ENCODE measurements at places on chromosomes 16 and 17.

DNA sequence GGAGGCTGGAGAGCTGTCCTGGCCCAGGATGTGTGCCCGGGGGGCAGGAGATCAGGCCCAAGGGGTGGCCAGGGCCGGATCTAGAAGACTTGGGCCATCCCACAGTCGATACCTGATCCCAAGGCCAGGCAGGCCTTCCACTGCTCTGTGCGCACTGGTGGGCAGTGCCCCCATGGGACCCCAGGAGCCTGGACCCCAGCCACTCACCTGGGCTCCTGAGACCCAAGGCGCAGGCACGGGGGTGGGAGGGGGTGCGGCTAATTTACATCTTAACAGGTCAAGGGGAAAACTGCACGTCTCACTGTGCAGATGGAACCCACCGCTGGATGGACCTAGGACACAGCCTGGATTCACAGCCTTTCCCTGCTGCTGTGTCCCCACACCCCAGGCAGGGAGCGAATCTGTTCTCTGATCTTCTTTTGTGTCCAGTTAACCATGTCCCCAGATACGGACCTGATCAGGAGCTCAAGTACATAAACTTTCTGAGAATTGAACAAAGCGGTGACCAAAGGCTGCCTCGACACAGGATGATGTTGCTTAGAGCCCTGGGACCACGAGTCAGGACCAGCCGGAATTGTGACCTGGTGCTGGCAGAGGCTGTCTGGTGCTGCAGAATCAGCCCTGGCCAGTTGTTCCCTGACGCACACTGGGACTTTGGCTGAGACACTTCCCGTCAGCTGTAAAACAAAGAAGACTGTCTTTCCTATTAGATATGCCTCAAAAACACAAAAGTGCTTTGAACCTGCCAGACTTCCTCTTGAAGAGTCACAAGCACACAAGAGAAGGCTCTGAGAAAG, 60.6 kb downstream of the TNFRSF13B start:
- peak; percentile 97 for DNase-seq

DNA sequence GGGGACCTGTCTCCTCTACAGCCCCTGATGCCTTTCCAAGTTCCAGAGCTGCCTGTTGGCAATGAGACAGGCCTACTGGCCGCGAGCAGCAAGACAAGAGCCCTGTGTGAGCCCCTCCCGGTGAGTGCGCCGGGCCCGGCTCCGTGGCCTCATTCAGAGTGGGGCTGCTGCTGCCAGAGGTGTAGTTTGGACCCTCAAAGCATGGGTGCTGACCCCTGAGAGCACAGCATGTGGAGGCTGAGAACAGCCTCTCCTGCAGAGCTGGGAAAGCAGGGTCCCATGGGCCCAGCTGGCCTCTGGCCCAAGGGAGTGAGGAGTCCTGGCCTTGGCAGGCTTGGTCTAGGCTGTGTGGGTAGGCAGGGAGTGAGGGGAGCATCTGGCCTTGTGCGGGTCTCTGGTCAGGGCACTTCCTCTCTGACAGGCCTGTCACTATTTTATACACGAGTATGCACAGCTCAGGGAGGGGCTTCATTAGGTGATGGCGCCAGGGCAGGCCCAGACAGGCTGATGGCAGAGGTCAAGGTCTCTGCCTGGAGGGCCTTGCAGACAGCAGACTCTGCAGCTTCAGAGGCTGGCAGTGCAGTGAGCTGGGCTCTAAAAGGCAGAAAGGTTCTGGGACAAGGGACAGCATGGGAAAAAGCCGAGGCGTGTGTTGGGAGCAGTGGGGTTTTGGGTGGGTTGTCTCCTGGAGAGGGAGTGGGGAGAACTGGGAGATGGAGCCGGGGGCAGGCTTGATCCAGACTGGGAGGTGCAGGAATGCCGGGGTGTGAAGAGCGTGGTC, 43.4 kb downstream of the ADCY7 start:
- DNase-seq, result no peak

DNA sequence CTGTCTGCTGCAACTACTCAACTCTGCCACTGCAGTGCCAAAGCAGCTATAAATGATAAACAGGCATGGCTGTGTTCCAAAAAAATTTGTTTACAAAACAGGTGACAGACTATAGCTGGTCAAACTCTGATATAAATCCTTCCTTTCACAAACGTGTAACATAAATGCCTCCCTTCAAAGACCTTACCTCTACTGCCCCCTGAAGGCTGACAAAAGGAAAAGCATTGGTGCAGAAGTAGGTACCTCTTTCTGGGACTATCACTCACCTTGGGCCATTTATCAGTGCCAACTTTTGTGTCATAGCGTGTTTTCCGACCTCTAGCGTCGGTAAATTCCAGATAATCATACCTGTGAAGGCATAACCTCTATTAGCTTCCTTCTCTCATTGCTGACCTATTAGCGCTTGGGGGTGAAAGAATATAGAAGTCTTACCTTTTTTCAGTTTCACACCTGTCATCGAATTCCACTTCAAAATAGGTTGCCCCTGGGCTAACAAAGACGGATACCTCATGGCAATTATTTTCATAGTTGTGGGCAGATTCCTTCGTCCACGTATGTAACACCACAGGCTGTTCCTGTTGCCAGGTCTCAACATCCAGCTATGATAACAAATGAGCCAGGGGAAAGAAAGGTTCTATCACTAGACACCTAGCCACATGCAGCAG, 67.9 kb downstream of the ZZEF1 start:
- peak; percentile 11 for DNase-seq

DNA sequence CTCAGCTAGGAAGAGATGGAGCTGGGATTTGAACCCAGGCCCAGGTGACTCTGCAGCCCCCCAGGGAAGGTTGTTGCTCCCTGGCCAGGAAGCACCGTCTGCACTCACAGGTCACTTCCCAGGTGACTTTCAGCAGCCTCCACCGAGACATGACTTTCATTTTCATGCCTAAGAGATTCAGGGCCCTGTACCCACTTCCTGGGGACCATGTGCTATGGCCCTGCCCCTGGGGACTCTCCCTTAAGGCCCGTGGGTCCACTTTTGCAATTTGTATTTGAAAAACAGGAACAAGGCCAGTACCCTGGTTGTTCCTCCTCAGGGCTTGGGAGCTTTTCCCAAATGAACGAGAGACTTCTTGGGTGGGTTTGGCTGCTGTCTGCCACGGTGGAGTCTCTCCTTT, 191.0 kb downstream of the IRF8 start:
- DNase-seq, result no peak

DNA sequence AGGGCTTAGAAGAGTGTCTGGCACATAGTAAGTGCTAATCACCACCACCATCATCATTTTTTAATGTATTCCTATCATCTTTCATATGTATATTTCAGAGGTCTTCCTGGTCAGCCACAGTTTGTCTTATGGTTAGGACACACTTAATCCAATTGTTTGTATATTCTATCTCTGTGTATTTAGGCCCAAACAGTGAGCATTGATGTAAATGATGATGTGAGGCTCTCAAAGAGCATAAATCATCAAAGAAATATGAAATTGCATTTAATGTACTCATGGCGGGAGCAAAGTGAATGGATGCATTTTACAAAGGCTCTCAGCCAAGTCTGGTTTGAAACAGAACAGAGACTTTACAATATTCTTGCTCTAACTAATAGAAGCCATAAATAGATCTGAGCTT, 24.1 kb upstream of the MPHOSPH6 start:
- no peak for DNase-seq

DNA sequence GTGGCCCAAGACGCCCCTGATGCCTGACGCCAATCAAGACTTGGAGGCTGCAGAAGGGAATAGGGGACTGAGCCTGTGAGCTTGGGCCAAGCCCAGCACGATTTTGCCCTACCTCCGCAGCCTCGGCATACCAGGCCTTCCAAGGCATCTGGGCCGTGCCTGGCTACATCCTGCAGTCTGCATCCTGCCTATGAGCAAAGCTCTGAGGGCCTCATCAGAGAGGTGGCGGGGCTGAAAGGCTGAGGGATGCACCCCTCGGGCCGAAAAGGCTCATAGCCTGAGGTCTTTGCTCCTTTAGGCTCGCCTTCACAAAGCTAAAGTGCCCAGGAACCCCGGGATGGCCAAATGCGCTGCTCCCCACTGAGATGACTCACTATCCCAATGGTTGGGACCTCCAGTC, 2.5 kb downstream of the SEZ6 start:
- DNase-seq, result no peak

GRCh38 chr17:9636501-9636900, 8.8 kb upstream of the USP43 start:
- no peak for DNase-seq

DNA sequence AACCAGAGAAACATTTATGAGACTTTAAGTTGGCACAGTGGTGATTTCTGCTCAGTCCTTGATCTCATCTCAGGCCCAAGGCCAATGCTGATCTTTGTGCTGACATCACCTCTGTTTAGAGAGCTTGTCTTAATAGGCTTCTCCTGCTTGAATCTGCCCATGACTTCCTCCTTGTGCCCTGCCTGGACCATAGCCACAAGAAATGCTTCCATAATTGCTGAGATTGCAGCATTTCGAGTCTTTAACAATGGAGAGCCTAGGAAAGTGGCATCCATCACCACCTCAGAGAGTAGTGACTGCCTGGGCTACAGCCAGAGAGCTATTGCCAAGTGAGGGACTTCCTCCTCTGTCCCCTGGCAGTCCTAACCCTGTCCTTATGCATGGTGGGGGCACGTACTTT, 25.1 kb upstream of the MMP2 start:
- no peak for DNase-seq

GRCh38 chr16:85663891-85664321, 24.8 kb downstream of the GINS2 start:
- no peak for DNase-seq

GRCh38 chr17:65455972-65456343, 105.5 kb downstream of the AXIN2 start:
- DNase-seq, result no peak

GRCh38 chr17:18247613-18248001, 10.9 kb downstream of the FLII start:
- DNase-seq, result no peak

DNA sequence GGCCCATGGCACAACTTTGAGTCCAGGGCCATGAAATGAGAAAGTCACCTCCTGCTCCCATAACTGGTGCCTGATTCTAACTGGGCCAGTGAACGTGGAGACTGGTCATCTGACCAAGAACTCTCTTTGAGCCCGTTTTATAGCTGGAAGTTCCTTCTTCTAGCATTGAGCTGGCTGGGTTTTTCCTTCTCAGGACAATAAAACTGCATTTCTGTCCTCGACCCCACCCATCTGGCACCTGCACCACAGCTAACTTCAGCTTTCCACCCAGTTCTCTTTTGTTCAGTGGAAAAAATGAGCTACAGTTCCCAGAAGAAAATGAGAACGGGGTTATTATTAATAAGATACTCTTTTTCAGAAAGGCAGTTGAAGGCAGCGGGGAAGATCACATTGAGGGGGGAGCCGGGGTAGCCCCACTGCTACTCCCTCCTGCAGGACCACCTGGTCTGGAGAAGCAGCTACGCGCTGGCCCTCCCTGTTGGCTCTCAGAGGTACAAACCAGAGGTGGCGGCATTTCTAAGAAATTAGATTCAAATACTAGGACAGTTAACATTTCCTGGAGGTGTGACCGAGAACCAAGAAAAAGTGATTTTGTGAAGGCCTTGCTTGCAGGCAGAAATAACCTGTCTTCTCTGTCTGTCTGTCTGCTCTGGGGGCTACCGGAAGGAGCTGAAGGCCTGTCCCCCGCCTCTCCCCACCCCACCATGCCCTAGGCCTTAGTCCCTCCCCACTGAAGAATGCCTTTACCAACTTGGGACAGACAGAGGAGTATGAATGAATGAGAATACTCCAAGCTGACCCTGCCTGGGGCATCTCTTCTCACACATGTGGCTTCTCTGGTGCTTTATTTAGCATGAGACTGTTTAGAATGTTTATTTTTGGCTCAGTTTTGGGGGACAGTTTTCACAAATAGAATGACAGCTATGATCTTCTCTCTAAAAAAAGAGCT, 123.9 kb downstream of the XYLT1 start:
- peak; percentile 86 for DNase-seq

DNA sequence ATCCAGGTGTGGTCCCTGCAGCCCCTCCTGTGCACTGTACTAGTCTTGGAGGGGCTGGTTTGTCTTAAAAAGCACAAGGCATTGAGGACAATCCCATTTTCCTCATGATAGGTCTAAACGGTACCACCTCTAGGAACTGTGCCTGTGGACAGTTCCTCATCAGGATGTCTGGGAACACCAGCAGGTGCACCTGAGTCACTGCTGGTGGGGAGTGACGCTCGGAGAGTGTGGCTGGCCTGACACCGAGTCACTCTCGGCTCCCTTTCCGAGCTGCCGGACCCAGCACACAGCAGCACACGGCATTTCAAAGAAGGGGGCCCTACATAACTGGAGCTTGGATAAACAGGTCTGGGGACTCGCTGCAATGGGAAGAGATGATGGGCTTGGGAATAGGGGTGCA, 25.6 kb downstream of the LRRC75A start:
- no peak for DNase-seq

DNA sequence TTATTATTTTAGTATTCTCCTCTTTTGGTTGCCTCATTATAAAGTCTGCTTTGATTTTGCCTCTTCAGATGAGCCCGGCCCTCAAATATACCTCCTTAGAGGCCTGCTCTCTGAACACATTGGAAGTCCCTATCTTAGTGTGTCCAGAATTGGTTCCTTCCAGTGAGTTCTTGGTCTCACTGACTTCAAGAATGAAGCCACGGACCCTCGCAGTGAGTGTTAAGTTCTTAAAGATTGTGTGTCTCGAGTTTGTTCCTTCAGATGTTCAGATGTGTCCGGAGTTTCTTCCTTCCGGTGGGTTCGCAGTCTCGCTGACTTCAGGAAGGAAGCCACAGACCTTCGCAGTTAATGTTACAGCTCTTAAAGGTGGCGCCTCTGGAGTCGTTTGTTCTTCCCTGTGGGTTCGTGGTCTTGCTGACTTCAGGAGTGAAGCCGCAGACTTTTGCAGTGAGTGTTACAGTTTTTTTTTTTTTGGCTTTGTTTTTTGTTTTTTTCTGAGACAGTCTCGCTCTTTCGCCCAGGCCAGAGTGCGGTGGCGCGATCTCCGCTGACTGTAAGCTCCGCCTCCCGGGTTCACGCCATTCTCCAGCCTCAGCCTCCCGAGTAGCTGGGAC, 45.8 kb upstream of the NOS2 start:
- DNase-seq, result no peak

DNA sequence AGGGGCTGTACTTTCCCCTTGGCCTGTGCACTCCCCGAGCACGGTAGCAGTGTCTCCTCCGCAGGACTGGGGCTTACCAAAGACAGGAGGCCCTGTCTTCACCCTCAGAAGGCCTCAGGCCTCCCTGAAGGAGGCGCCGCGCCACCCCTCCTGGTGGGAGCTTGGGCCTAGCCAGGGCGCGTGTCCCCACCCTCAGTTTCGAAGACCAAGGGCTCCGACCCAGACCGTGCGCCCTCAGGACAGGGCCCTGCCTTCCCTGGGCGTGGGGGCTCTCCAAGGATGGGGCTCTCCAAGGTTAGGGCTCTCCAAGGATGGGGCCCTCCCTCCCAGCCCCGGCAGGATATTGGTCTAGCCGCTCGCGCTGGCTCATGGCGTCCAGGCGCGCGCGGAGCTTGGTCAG, 11.8 kb downstream of the PLCD3 start:
- DNase-seq, result no peak

- peak; percentile 11 for DNase-seq
These were observed 14.4 kb downstream of the HID1 start for GRCh38 chr17:74957935-74958740.

DNA sequence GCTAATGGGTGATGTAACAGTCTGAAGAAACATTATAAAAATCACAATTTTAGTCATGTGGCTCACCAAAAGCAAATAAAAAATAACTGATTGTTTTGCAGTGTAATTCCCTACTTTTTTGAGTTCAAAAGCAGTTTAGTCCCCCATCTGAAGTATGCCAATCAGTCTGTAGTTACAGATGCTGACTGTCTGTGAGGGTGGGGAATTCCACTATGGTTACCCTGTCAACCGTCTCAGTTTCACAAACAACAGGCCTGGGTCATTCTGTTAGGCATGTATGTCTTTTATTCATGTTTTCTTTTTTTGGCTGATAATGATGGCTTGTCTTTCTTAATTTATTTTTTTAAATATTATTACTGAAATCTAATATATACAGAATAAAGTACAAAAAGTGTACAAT, 69.3 kb downstream of the STXBP4 start:
- no peak for DNase-seq

All from foreskin melanocyte (primary cell).